ENCODE measurements at places on chromosomes 7 and 10. TPM values are rescaled to one million over a fixed set of nuclear protein-coding genes. Genes with fewer than 3 reads are reported as not detected.

TUBAL3 gene
- not detected for total RNA-seq

- H3K27me3 ChIP-seq, result no peaks in the 10 kb centered on the region
- no peaks in the 10 kb centered on the region for H3K4me1 ChIP-seq
- no peaks in the 10 kb centered on the region for H3K36me3 ChIP-seq
- no peak for DNase-seq
- no peak overlapping the region for H3K27ac ChIP-seq
- H3K4me3 ChIP-seq, result no peak overlapping the region
These were observed 42.6 kb downstream of the CDK6 start for GRCh38 chr7:92793656-92794205.

DNA sequence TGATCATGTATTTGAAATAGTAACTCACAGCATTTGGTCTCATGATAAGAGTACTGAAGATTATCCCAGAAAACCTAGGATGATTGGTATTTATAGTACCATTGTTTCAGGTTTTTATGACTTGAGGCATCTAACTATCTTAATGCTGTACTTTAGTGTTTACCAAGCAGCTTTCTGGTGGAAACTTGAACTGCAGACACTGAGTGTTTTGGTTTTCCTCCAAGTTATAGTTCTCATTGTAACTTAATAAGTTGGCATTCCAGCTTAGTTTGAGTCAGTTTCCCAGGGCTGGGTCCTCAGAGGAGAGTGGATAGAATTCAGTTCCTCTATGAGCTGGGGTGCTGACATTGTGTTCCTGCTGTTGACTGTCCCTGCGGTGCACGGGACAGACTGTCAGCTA lies 50.4 kb downstream of the SEC23IP start:
- H3K4me1 ChIP-seq, result no peaks in the 10 kb centered on the region
- no peak overlapping the region for H3K27ac ChIP-seq
- no peaks in the 10 kb centered on the region for H3K27me3 ChIP-seq
- no peak for DNase-seq

GRCh38 chr10:118256209-118256608 lies 85.9 kb downstream of the FAM204A start:
- no peaks in the 10 kb centered on the region for H3K4me1 ChIP-seq
- H3K27ac ChIP-seq, result peak overlapping the region; percentile 28
- no peaks in the 10 kb centered on the region for H3K27me3 ChIP-seq
- H3K4me3 ChIP-seq, result no peak overlapping the region
- DNase-seq, result no peak
- no peaks in the 10 kb centered on the region for H3K36me3 ChIP-seq

GRCh38 chr10:122988501-122988900 lies 8.3 kb downstream of the PSTK start:
- no peaks in the 10 kb centered on the region for H3K4me1 ChIP-seq
- no peaks in the 10 kb centered on the region for H3K27me3 ChIP-seq
- no peak overlapping the region for H3K4me3 ChIP-seq
- no peaks in the 10 kb centered on the region for H3K36me3 ChIP-seq
- no peak for DNase-seq

GRCh38 chr10:132836832-132837540 lies 51.0 kb upstream of the NKX6-2 start:
- no peak overlapping the region for H3K27ac ChIP-seq
- peak; percentile 25 for DNase-seq
- no peaks in the 10 kb centered on the region for H3K4me1 ChIP-seq

GRCh38 chr7:75725306-75725705 lies 13.4 kb downstream of the HIP1 start:
- H3K4me3 ChIP-seq, result no peak overlapping the region
- H3K27ac ChIP-seq, result no peak overlapping the region
- H3K27me3 ChIP-seq, result no peaks in the 10 kb centered on the region
- DNase-seq, result no peak

GRCh38 chr10:31706464-31707092 lies 222.1 kb downstream of the ARHGAP12 start:
- no peak overlapping the region for H3K4me3 ChIP-seq
- H3K27ac ChIP-seq, result peak overlapping the region; percentile 81
- peaks cover 21% of the 10 kb centered on the region for H3K4me1 ChIP-seq
- no peaks in the 10 kb centered on the region for H3K27me3 ChIP-seq
- H3K36me3 ChIP-seq, result no peaks in the 10 kb centered on the region
